ENCODE measurements at places on chromosomes 4 and X. TPM values are rescaled to one million over a fixed set of nuclear protein-coding genes. Genes with fewer than 3 reads are reported as not detected.

LGI2 gene
- total RNA-seq, result not detected

EMD gene
- 36.3 TPM for total RNA-seq

SSX2 gene
- 4.5 TPM for total RNA-seq

SORBS2 gene
- total RNA-seq, result 39.2 TPM

STS gene
- not detected for total RNA-seq

TCEAL7 gene
- total RNA-seq, result not detected

TMPRSS11A gene
- total RNA-seq, result 0.30 TPM

HSFX3 gene
- not detected for total RNA-seq

TRIML2 gene
- 2.1 TPM for total RNA-seq

MAP7D2 gene
- 0.03 TPM for total RNA-seq

PAGE4 gene
- total RNA-seq, result not detected

F8A1 gene
- total RNA-seq, result 4.0 TPM

VCX gene
- total RNA-seq, result 20.5 TPM

RBM10 gene
- 75.3 TPM for total RNA-seq

MAGEA2B gene
- total RNA-seq, result 45.3 TPM

HPGD gene
- total RNA-seq, result not detected

TCEAL6 gene
- not detected for total RNA-seq

AFF2 gene
- total RNA-seq, result not detected

SMIM10L2A gene
- 0.23 TPM for total RNA-seq

ADH1B gene
- not detected for total RNA-seq

CYLC1 gene
- total RNA-seq, result not detected

GUCY1A1 gene
- total RNA-seq, result not detected

FGFBP1 gene
- total RNA-seq, result 4.8 TPM

SLC16A2 gene
- total RNA-seq, result 0.11 TPM

PGAM4 gene
- not detected for total RNA-seq

AKAP4 gene
- not detected for total RNA-seq

ASB9 gene
- total RNA-seq, result 25.1 TPM

ATOH1 gene
- not detected for total RNA-seq

SPOCK3 gene
- total RNA-seq, result 1.4 TPM

PF4V1 gene
- not detected for total RNA-seq

PDE6B gene
- 4.5 TPM for total RNA-seq

IGSF1 gene
- total RNA-seq, result 0.15 TPM

VCX3B gene
- total RNA-seq, result 34.5 TPM

CT47B1 gene
- total RNA-seq, result not detected

TMSB4X gene
- 155 TPM for total RNA-seq

MTMR8 gene
- 0.26 TPM for total RNA-seq

All from A375 (cell line).